ENCODE measurements at places on chromosomes 1 and 21.

GRCh38 chr1:240008298-240008697, 83.4 kb upstream of the FMN2 start:
- no peak for DNase-seq

DNA sequence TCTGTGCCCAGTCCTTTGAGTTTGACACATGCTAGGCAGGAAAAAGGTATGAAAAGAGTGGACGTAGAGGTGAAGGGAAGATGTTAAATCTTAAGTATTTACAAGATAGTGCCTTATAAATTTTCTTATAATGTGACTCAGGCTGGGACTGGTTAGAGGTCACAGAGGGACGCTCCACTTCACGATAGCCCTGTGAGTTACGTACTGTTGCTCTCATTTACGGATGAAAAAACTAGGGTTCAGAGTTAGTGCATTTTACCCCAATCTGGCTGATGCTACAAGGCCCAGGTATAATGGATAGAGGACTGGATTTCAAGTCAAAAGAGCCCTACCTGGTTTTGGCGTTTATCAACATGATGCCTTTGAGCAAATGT, 1.4 kb upstream of the TUT4 start:
- DNase-seq, result no peak

- no peak for DNase-seq
Measured at GRCh38 chr1:89779151-89779940, 41.5 kb upstream of the LRRC8D start.

- peak; percentile 59 for DNase-seq
Measured at GRCh38 chr21:44849616-44850130, 23.8 kb downstream of the PTTG1IP start.

DNA sequence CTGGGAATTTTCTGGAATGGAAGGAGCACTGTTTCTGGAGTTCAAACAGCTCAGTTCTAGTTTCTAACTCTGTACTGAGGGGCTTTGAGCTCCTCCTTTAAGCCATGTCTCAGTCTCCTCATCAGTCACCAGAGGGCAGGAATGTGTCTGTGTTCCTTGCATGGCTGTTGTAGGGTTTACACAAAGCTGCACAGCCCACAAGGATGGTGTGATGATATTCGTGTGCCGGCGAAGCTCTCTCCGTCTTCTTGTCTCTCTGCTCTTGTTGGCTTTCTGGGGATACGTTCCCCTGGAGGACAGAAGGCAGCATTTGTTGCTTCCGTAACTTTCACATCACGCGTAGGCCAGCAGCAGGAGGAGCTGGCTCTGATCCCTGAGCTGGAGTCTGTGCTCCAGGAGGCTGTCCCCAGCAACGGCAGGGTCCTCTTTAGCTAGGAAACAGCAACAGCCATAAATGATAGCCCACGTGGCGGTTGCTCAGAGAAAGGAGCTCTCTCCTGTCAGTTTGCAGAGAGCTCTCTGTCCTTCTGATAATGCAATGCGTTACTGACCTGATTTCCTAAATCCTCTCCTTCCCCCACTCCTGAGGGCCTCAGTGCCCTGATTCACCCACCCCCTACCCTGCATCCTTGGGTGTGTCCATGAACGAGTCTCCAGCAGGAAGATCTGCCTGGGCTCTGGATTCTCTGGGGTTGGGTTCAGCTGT, 189.2 kb upstream of the VAMP3 start:
- DNase-seq, result no peak

GRCh38 chr1:78420181-78420580, 70.6 kb upstream of the PTGFR start:
- no peak for DNase-seq

DNA sequence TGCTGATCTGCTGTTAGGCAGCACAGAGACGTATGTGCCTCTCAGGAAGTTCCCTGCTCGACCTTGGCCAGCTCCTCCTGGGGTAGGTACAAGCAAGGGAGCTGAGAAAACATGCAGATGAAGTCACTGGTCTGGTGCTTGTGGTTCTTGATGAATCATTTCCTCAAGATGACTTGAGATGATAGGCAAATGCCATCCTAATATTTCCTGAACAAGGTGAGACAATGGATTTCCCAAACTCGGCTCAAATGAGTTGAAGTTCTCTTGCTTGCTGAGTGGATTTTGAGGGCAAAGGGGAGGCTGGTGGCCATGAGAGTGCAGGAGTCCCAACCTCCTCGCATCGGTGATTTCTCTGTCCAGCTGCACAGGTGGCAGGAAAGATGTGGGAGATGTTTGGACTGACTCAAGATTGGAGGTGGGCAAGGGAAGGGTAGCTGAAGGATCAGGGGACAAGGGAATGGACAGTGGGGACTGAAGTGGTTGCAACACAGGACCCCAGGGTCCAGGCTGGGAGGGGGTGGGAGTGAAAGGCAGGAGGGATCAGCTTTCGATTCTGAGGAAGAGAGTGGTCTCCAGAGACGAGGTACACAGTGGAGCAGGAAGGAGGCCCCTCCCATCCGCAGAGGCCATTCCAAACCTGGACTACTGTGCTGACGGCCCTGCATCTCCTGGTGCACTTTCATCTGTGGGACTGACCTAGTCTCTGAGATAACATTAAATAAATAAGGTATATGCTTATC, 63.9 kb downstream of the CAPN2 start:
- DNase-seq, result peak; percentile 47

- no peak for DNase-seq
Measured at GRCh38 chr1:36436821-36437220, 13.4 kb downstream of the OSCP1 start.

DNA sequence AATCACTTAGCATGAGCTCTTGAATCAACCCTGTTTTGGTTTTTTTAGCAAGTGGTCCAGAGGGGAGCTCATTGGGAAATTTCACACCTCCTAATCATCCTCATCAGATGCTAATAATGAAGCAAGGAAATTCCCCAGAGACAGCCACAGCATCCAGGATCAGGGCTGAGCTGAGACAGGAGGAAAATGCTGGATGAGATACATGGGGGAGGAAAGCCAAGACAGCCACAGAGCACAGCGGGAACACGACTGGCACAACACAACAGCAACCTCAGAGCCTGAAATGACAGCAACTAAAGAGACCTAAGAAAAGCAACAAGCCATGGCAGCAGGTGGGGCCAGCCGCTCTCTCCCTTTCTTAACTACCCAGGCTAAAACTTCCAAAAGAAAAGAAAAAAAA, 70.4 kb downstream of the UBR4 start:
- DNase-seq, result no peak

- no peak for DNase-seq
Measured at GRCh38 chr1:112702420-112703261, 4.3 kb downstream of the RHOC start.

- DNase-seq, result no peak
Measured at GRCh38 chr1:244297616-244298015, 154.1 kb downstream of the ADSS2 start.

- no peak for DNase-seq
Measured at GRCh38 chr1:71223641-71224340, 143.0 kb upstream of the ZRANB2 start.

GRCh38 chr1:235429143-235429542, 61.9 kb downstream of the TBCE start:
- no peak for DNase-seq

DNA sequence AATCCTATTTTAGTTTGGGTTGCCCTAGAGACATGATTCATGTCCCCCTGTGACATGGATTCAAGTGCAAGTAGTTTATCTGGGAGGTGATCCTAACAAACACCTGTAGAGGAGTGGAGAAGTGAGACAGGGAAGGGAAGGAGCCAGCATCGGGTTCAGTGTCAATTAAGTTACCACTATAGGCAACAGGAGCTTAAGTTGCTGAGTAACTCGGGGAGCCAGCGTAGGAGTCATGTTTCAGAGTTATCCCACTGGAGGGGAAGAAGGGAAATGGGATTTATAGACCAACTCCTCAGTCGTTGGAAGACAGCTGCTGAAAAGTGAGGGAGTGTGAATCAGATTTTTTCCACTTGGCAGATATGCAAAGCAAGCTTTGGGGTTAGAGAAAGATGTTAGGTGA, 54.9 kb downstream of the SLC30A7 start:
- no peak for DNase-seq

- no peak for DNase-seq
Measured at GRCh38 chr21:35106246-35106835, 57.2 kb upstream of the RUNX1 start.

GRCh38 chr1:15515022-15515663, 8.9 kb downstream of the CASP9 start:
- DNase-seq, result no peak

DNA sequence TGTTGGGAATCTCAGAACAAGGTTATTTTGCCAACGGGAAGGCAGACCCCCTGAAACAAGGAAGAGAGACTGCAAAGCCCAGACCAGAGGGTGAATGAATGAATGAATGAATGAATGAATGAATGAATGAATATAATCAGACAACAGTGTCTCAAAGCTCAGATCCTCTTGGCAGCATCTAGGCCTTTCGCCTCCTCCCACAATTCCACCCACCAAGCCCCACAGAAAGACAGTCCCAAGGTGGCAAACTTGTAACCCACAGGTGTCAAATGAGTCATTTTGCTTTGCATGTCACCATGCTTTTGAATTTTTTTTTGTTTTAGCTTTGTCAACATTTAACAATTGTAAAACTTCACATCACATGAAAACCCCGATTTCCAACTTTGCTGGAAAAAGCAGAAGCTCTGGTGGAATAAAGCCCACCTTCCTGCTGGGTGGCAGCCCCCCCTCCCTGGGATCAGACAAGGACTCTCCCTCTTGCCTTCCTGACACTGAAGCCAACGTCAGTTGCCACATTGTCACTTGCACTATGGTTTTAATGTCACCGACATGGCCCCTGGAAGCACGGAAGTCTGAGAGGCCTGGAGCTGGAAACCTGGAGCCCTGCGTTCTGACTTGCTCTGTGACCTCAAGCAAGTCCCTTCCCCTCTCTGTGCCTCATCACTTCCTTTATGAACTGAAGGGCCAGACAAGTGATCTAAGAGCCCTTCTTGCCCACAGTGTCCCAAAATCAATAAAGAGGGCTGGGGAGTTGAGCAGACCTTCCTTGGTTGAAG, 134.6 kb upstream of the RUNX3 start:
- no peak for DNase-seq

GRCh38 chr1:11364170-11364569, 91.2 kb downstream of the UBIAD1 start:
- DNase-seq, result no peak

- peak; percentile 31 for DNase-seq
Measured at GRCh38 chr1:26721669-26722355, 26.0 kb downstream of the ARID1A start.

DNA sequence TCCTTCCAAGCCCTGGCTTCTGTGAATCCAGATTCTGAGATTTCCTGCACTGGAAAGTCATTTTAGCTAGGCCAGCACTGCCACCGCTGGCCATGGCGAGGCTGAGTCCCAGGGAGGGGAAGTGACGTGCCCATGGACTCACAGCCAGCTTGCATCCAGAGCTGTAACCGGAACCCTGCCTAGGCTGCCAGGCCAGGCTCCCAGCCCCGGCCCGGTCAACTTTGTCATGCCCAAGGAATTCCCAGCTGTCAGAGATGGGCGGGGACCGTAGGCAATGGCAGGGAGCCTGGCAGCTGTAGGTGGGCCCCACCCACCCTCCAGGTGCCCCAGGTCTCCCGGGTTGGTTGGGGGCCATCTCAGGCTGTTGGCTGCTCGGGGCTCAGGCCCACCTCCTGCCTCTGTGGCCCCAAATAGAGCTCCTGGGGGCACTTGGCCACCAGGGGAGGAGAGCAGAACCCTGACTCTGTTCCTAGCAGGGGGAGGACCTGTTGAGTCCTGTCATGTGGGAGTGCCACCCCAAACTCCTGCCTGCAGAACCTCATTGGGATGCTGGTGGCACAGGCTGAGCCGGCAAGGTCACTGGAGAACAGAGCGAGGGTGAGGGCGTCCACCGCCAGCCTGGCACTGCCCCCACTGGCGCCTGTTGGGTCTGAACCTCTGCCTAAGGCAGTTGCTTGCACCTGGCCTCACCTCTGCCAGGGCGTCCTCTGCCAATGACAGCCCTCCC, 57.8 kb downstream of the FOXO6 start:
- DNase-seq, result no peak

DNA sequence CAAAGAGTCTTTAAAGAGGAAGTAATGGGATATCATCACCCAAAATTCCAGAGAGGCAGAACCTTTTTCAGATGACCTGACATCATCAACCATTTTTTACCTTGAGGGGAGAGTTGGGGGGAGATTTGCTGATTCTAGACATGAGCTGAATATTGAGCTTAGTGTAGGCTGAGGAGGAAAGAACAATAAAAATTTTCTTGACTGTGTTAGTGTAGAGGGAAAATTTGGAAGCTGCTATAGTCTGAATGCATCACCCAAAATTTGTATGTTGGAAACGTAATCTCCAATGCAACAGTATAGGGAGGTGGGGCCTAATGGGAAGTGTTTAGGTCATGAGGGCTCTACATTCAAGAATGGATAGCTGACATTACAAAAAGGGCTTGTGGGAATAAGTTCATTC, 17.8 kb upstream of the CD84 start:
- DNase-seq, result no peak

DNA sequence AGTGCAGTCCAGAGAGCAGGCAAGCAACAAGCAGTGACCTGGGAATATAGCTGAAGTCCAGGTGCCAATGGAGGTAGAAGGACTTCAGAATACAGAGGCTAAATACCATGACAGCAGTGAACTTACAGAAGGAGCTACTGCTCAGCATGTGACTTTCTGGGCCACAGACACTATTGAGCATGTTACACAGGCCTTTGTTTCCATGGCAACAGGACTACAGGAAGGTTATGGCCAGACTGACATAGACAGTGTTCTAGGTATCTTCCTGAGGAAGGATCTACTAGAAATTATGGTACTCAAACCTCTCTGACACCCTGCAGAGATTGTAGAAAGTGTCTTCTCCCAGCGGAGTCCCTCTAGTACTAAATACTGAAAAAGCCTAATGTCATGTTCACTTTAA, 11.0 kb downstream of the OR2M5 start:
- no peak for DNase-seq

DNA sequence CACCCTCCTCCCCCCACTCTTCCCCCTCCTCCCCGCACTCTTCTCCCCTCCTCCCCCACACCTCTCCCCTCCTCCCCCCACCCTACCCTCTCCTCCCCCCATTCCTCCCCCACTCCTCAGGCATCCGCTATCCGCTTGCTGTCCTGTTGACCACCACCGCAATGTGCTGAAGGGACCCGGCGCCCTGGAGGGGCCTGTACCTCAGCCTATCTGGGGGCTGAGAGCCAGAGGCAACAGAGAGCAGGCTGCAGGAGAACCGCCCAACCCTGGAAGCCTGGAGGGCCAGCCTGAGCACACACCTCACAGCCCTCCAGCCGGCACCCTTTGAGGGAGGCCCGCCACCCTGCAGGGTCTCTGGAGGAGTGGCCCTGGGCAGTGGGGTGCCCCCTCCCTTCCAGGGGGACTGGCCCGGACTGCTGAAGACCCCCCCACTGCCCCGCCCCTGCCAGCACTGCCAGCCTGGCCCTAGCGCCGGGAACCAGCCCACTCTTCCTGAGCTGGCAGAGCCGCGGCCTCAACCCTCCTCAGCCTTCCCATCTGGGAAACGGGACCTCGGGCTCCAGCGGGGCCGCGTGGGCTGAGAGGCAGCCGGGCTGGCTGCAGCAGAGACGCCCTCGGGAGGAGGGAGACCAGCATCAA, 1.2 kb downstream of the C1QTNF12 start:
- no peak for DNase-seq

GRCh38 chr1:111489604-111490003, 13.8 kb downstream of the ADORA3 start:
- DNase-seq, result peak; percentile 41

All from GF-D8 (cell line).